ENCODE measurements at places on chromosomes 6 and 20. TPM values are rescaled to one million over a fixed set of nuclear protein-coding genes. Genes with fewer than 3 reads are reported as not detected.
A peak's percentile ranks its signal among the peaks of the same experiment; 100 is the strongest.

The GPR6 gene
- not detected for total RNA-seq

GRCh38 chr6:51350308-51350904, 531.7 kb downstream of the TFAP2B start:
- peak; percentile 3 for DNase-seq
- H3K27me3 ChIP-seq, result no peaks in the 10 kb centered on the region

DNA sequence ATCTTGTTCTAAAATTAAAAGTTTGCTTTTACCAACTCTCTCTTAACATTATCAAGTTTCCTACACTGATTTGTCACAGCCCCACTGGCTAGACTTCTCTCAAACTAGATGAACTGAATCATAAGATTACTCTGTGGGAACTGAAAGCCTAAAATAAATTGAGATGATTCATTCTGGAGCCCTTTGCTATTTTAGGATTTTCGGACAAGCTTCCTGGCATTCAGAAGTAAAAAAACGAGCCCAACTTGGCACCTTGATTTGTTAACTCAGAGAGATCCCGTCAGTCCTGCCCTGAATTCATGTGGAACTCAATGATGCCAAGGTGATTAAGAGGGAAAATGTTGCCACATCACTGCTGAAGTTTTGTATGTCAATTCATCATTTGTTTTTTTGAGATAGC, 122.0 kb upstream of the NRSN1 start:
- DNase-seq, result no peak
- no peaks in the 10 kb centered on the region for H3K36me3 ChIP-seq
- H3K27ac ChIP-seq, result no peak overlapping the region
- H3K27me3 ChIP-seq, result no peaks in the 10 kb centered on the region
- no peaks in the 10 kb centered on the region for H3K4me1 ChIP-seq

GRCh38 chr6:132713352-132714134, at the start of gene VNN1:
VNN1 (minus strand) TSS chr6:132714055; CDS start chr6:132714035, 20 bp downstream.
- no peak for DNase-seq
- no peaks in the 10 kb centered on the region for H3K36me3 ChIP-seq
- no peaks in the 10 kb centered on the region for H3K4me1 ChIP-seq
- H3K27ac ChIP-seq, result no peak within 1 kb of the TSS

GRCh38 chr6:32885698-32886286, 31.8 kb downstream of the PSMB9 start:
- DNase-seq, result peak; percentile 84
- H3K27me3 ChIP-seq, result peaks cover 4% of the 10 kb centered on the region
- H3K27ac ChIP-seq, result no peak overlapping the region
- no peaks in the 10 kb centered on the region for H3K36me3 ChIP-seq
- H3K4me3 ChIP-seq, result no peak overlapping the region

- no peak overlapping the region for H3K27ac ChIP-seq
- H3K4me1 ChIP-seq, result no peaks in the 10 kb centered on the region
- H3K4me3 ChIP-seq, result no peak overlapping the region
- no peaks in the 10 kb centered on the region for H3K27me3 ChIP-seq
- H3K36me3 ChIP-seq, result no peaks in the 10 kb centered on the region
- DNase-seq, result no peak
Measured at GRCh38 chr6:159062564-159062945, 17.8 kb upstream of the TAGAP start.

Measured in cardiac muscle cell (in vitro differentiated cells and primary cell).